ENCODE measurements at places on chromosomes 12 and 14. TPM values are rescaled to one million over a fixed set of nuclear protein-coding genes. Genes with fewer than 3 reads are reported as not detected.

SERPINA12 gene
- not detected for total RNA-seq

MDP1 gene
- 48.3 TPM for total RNA-seq

GRCh38 chr12:18345021-18345735 lies 83.9 kb downstream of the PIK3C2G start:
- DNase-seq, result no peak

DNA sequence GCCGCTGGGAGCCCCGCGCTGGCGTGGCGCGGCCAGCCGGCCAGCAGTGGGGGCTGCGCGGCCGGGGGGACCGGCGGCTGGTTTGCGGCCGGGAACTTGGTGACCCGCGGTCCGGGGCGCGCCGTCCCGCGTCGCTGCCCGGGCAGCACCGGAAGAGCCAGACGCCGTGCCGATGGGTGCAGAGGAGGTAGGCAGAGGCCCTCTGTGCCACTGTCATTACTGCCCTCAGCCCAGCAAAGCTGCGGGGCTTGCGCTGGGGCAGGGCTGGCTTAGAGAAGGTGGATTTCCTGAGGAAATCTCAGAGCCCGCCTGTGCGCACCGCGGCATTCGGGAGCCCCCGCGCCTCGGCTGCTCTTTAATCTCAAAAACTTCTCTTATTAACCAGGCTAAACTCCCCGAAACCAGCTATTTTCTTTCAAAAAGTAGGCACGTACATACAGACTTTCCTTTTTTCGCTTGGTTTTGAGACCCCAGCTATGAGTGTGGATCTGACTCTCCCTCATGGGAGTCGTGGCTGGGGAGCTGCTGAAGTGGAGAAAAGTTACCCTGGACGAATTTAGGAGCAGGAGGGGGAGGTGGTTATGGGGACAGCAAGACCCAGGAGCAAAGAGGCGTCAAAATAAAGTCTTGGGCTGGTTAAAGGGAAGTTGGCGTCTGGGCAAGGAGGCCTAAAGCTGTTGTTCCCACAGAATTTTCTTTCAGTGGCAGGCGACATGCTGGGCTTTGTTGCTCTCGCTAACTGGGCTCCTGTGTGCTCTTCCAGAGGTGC lies 802 bp downstream of the SUSD6 start:
- no peak for DNase-seq

DNA sequence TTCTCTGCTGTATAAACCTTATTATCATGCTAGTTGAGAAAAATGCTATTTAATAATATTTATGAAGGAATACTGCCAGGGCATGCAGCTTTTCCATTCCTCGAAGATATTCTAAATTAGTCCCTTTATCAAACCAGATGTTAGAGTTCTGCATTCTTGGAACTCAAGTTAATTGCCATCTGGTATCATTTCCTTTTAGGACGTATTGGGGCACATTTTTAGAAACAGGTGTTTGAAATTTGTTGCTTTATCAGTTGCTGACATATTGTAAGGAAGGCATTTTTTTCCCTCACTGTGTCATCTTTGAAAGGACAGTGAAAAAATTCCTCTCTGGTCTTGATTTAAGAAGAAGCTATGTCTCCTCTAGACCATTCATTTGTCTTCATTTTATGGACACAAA lies 471.2 kb upstream of the PRICKLE1 start:
- DNase-seq, result no peak

DNA sequence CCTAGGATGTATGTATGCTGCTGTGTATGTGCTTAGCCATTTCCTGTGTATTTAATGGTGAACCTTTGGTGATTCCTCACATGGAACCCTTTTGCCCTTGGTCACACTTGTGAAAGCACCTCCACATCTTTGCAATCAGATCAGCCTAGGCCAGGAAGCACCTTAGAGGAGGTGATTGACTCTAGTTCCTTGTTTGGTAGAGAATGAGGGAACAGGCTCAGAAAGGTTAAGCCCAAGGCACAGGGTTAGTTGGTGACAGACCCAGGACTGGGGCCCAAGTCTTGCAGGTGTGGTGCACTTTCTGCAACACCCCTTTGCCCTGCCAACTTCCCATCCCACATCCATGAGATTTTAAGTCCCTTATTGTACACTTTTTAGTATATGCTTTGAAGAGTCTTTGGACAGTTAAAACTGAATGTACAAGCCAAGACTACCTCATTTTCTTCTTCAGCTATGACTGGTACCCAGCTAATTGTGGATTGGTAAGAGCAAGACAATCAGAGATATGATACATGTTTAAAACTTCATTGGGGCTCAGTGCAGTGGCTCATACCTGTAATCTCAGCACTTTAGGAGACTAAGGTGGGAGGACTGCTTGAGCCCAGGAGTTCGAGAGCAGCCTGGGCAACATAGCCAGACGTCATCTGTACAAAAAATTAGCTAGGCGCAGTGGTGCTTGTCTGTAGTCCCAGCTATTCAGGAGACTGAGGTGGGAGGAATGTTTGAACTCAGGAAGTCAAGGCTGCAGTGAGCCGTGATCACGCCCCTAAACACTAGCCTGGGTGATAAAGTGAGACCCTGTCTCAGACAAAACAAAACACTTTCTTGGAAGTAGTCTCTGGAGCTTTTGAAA lies 71.1 kb downstream of the RASSF3 start:
- no peak for DNase-seq

GRCh38 chr12:4118017-4118510 lies 155.5 kb upstream of the CCND2 start:
- DNase-seq, result peak; percentile 38

DNA sequence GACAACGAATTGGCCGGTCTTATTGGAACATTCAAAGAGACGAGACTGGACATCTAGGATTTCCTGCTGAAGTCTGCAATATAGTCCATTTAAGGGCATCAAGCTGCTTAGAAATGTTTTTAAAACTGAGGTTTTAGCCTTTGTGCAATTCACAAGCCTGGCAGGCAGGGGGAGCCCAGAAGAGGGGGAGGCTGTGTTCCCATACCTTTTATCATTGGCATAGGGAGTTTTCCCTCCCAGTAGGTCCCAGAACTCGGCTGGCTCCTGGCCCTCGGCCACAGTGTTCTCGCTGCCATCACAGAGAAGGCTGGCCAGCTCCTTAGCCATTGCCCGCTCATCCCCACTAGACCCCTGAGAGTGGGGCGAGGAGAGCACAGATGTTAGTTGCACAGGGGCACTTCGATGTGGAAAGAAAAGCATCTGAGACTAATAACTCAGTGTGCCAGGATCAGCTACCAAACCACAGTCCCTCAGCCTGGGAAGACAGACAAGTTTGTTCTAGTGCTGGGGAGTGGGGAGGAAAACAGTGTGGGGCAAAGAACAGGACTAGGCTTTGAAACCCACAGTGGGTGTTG lies 15.1 kb downstream of the AVIL start:
- no peak for DNase-seq

GRCh38 chr12:108150436-108150835 lies 21.3 kb downstream of the WSCD2 start:
- no peak for DNase-seq

DNA sequence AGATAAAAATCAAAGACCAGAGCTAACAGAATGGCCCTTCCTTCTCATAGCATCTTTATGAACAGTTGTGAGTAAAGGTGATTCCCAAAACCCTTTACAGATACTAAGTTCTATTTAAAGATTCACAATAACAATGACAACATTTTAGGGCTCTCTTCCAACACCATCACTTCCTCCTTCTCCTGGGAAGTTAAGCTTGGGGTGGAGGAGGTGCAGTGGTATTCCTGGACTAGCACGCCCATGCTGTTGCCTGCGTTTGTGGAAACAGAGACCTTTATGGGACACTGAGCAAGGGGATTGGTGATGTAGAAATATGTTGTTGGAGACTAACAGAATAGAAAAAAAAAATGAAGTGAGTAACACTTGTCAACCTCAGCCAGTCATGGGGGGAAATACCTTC lies 22.5 kb downstream of the SYNE2 start:
- DNase-seq, result no peak

- no peak for DNase-seq
Observed at GRCh38 chr12:62003701-62004100, 256.5 kb upstream of the USP15 start.

DNA sequence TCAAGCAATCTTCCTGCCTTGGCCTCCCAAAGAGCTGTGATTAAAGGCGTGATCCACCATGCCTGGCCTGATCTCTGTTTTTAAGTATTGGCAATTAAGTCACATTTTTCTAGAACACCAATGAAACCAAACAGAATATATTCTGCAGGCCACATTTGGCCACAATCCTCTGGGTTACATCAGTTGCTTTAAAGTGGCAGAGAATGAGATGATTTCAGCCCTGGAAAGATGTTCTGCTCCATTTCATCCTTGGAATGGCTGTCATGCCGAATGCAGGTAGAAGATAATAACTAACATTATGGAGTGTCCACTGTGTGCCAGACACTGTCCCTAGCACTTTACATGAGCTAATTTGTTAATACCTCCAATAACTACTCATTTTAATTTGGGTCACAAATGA lies 154.4 kb downstream of the PTPN11 start:
- DNase-seq, result no peak

DNA sequence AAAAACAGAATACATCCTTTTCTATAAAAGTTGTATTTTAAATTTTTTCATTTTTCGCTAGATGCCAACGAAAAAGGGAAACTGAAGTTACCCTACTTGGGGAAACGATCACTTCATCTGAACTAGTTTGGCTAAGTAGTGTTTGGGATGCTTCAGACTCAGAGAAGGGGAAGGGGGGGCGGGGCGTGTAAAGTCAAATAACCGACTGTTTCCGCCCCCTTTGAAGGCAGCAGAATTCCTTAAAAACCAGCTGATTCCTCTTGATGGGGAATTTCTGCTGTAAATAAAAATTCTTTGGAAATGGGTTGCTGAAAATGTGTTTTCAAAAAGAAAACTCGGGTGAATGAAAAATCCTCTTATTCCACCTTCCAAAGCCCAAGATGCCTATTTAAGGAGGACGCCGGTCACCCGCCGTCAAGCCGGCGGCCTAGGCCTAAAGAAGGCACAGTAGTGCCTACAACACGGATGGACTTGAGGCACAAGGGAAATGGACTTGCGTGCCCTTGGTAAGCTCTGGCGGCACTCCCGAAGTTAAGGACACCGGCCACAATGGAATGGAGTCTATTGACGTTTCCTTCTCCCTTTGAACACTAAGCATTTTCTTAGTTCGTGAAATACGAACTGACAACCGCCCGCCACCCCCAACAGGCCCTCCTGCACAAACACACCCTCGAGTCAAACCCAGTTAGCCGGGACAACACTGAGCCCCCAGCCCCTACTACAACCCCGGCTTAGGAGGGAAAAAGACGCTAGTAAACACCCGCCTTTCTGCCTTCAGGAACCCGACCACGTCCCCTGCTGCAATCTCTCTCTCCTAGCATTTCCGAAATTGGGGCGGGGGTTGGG lies 1.9 kb downstream of the ATXN2 start:
- peak; percentile 41 for DNase-seq

DNA sequence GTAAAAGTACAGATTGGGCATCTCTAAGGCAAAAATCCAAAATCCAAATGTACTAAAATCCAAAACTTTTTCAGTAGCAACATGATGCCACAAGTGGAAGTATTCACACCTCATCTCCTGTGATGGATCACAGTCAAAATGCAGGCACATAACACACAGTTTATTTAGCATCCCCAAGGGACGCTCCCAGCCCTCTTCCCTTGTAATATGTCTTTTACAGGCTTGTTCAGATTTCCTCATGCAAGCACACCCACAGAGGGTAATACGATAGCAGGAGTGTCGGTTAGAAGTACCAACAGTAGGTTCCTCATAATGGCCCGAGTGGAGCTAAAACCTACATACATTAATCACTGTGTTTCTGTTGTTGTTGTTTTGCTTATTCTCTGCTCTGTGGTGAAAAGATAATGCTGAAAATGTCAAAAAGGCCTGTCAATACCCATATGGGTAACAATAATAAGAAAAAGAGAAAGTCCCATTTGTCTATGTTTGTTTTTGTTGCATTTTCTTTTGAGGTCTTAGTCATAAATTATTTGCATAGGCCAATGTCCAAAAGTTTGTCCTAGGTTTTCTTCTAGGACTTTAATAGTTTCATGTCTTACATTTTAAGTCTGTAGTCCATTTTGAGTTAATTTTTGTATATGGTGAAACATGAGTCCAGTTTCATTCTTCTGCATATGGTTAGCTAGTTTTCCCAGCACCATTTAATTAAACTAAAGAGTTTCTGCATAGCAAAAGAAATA lies 133.1 kb downstream of the LRIG3 start:
- no peak for DNase-seq

GRCh38 chr14:51957950-51958349 lies 31.4 kb upstream of the RTRAF start:
- DNase-seq, result no peak

GRCh38 chr12:12432364-12432763 lies 75.5 kb downstream of the BORCS5 start:
- no peak for DNase-seq

DNA sequence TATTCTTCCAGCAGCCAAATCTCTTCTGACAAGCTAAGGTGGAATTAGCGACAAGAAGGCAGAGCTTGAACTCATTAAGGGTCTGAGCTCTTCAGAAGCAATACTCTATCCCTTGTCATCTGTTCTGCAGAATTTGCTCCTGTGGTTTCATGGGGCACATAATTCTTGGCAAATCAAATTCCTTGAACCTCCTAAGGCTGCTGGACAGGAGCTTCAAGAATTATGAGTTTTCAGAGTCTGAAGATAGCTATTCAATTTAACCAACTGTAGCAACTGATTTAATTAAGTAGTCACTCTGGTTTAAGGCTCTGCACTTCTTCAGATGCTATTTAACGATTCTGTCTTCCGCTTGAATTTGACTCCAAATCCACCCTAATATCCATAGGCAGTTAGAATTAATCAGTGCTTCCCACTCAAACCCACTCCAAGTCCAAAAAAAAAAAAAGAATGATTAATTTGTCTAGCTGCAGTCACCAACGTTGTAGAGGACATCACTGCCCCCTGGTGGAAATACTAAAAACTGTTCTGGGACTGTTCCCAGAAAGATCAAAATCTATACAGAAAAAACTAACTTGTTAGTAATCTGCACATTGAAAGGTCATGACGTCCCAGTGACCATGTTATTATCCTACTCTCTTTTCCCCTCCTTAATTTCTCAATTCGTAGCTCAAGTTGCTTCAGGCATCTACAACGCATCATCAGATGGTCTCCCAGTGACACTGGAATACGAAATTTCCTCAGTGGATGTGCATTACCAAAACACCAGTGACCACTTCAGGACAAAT lies 169.9 kb downstream of the KIF21A start:
- DNase-seq, result no peak

DNA sequence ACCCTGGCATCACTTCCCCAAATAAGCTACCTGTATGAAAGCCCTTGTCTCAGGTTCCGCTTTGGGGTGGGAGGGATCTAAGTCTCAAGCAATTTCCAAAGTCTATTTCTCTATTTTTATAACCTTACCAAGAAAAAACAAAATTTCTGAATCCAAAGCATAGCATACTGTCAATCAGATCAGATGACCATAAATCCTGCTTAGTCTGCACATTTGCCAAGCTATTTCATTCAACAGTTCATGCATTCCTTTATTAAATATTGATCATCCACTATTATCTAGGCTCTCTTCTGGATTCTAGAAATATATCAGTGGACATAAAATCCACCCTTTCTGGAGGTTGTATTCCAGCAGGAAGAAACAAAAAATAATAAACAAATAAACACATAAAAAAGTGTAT lies 263.5 kb upstream of the USP15 start:
- no peak for DNase-seq
